ENCODE measurements at places on chromosomes 1 and 21.

DNA sequence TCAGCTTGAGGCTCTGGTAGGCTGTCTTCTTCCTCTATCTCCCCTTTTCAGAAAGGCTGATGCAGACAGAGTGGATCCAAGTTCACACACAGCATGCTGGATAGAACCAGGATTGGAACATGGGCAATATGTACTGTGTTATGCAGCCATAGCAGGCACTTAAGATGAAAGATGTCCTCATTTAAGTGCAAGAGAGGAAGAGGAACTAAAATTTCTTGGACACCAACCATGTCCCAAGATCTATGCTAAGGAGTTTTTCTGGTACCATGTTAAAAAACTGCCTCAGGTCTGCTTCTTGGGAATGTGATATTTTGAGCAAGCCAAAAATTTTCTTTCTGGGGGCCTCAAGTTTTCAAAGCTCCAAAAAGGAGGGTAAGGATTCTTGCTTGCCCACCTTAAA lies 1.2 kb downstream of the SDHB start:
- no peak for DNase-seq

GRCh38 chr21:41777951-41778815 lies 11.3 kb upstream of the RIPK4 start:
- peak; percentile 83 for DNase-seq

- DNase-seq: peak; percentile 25
Measured at GRCh38 chr1:222171005-222171404, 376.9 kb downstream of the HHIPL2 start.

DNA sequence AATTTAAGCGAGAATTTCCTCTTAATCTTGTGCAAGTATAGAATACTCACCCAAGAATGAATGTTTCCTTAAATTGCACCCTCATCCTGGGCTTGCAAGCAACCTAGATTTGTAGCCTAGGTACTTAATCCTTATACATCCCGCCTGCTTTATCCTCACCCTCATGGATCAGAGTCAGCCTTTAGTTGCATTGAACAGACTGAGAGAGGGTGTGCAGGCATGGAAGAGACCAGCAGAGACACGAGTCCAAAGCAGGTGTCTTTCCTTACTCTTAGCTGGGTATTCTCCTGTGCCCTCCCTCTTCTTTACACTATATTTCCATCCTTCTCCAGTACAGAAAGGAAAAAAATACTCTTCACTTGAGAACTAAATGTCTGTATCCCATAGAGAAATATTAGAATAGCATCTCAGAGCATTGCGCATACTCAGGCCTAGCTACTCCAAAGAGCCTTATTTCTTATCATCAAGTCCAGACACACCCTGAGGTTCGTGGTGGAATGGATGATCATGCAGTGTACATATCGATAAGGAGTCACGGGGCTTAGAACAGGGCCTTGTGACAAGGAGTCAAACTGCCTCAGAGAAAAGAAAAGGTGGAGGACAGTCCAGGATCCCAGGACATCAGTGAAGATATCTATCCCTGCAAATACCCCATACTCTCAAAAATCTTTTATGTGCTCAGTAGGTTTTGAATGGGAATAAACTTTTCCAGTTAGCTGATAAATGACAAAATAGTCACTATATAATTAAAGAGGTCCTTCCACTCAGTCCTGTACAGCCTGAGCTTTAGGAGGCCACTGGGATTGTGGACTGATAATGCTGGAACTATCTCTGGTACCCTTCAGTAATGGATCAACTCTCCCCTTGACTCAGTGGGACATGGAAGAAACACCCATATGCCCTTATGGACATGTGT lies 297.9 kb downstream of the GRIK1 start:
- no peak for DNase-seq
